NCI-H2081 treated with DMSO at 0.1 percent for 48 hours (cell line): ENCODE measurements at places on chromosomes 11 and 22.

DNA sequence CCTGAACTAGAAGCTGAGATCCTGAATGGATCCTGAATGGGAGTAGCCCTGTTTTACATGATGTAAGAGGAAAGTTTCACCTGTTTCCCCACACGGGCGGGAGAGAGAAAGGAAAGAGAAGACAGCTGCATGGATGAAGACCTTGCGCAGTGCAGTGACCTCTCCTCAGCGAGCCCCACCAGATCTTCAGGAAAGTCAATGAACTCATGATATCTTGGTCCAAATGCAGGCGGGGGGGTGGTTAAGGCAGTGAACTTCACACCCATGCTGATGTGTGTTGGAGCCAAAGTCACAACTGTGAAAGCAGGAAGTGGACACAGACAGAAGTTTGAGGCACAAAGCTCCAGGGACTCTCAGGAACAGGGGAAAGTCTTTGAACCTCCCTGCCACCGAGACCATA is 8.6 kb upstream of the FJX1 start:
- DNase-seq = no peak

GRCh38 chr11:122157653-122158161 is 41.7 kb upstream of the BLID start:
- DNase-seq = no peak

DNA sequence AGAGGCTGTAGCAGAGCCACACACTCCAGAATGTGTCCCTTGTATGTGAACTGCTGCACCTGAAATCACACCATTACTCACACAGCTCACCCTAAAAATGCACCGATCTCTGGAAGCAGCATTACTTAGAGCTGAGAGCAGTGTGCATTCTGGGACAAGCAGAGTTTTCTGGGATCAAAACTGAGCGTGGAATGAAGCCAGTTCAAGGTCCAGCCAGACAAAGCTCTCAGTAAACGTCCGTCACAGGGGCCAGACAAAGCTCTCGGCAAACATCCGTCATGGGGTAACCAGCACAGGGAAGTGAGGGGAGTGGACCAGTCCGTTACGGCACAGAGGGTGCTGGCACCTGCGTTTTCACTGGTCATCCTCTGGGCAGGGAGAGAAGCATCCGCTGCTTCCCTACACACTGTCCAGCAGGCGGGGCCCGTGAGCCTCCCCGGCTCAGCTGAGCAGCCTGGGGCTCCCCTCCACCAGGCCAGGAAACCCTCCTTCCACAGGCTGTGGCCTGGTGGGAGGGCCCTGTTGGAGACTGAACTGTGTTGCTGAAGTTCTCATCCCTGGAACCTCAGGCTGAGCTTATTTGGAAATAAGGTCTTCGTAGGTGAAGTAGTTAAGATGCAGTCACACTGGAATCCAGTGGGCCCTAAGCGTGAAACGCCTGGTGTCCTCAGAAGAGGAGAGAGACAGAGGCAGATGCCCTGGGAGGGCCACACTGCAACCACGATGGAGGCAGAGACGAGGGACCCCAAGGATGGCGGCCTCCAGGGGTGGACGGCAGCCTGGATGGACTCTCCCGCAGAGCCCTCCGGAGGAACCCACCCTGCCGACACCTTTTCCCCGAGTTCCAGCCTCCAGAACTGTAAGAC is 883.9 kb downstream of the BRD1 start:
- no peak for DNase-seq

GRCh38 chr11:96272529-96273222 is 70.3 kb downstream of the MAML2 start:
- DNase-seq = no peak

- DNase-seq = no peak
These were observed 39.2 kb upstream of the IGLL5 start for GRCh38 chr22:22848364-22848866.

DNA sequence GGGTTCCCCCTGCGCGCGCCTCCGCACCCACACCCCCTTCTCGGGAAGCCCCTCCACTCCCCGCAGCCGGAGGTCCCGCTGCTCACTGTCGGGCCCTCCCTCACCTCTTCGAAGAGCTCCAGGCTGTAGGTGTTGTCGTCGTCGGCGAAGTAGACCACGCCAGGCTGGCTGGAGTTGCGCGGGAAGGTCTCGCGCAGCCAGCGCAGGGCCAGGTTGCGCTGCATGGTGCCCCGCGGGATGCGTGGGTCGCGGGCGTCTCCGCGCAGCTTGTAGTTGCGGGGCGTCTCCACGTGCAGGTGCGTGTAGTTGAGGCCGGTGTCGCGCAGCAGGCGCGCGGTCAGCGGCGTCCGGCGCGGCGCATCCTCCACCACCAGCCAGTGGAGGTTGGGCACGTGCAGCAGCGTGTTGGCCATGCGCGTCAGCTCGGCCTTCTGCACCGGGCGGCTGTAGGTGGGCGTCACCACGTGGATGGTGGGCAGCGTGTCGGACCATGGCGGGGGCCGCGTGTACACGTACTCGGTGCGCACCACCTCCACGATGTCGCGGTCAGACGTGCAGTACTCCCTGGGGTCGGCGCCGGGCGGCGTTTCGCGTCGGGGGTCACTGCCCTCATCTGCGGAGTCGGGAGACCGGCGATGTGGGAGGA is 28.3 kb downstream of the B3GAT1 start:
- DNase-seq = no peak

- DNase-seq = no peak
These were observed 32.3 kb upstream of the ADSL start for GRCh38 chr22:40314041-40314440.

DNA sequence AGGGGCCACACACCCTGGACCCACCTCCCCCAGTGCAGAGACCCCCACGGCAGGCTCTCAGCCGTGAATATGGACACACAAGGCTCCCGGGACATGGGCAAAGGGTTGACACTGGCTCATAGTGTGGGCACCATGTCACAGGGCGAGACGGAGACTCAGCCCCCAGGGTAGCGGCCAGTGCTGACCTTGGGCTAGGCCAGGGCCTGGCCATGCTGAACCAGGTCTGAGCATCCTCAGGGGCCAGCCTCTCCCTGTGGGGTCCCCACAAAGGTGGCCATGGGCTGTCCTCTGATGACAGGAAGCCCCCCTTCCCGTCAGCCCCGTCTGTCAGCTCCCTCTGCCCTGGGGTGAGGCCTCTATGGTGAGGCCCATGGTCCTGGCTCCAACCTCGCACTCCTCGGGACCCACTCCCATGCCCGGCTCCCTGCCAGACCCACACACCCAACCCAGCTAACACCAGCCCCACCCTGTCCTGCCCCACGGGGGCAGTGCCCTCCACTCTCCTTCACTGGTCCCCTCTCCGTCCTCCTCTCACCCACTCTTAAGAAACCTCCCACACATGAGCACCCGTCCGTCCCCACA is 19.0 kb upstream of the PRODH start:
- no peak for DNase-seq

- DNase-seq = no peak
These were observed 18.1 kb downstream of the SLC37A2 start for GRCh38 chr11:125081098-125081798.

GRCh38 chr22:35445933-35446332 is 46.0 kb downstream of the MCM5 start:
- DNase-seq = no peak

- DNase-seq = no peak
These were observed 45.3 kb upstream of the NECTIN1 start for GRCh38 chr11:119774172-119774763.

GRCh38 chr11:110075105-110075846 is 17.9 kb upstream of the ZC3H12C start:
- no peak for DNase-seq

- DNase-seq = no peak
These were observed 422.4 kb upstream of the CADM1 start for GRCh38 chr11:115926601-115927000.
